Islet precursor cell (in vitro differentiated cells): ENCODE measurements at places on chromosomes 1 and 21.

- no peak for DNase-seq
Measured at GRCh38 chr1:169795687-169796086, 980 bp upstream of the METTL18 start.

DNA sequence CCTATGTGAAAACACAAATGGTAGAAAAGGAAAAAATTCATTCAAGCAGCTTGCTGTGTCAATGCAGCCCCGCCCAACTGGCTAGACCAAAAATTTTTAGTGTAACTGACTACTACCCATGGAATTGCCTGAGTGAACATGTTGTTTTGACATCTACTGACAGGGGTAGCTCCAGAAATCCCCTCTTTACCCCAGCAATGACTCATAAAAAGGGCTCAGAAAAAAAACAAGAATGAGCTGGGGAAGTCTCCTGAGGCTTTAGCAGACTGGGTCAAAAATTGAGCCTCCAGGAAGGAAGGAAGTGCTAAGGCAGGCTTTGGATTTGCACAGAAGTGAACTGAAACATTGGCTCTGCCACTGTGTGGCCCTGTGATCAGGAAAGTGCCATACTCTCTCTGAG, 24.4 kb upstream of the FGGY start:
- no peak for DNase-seq

DNA sequence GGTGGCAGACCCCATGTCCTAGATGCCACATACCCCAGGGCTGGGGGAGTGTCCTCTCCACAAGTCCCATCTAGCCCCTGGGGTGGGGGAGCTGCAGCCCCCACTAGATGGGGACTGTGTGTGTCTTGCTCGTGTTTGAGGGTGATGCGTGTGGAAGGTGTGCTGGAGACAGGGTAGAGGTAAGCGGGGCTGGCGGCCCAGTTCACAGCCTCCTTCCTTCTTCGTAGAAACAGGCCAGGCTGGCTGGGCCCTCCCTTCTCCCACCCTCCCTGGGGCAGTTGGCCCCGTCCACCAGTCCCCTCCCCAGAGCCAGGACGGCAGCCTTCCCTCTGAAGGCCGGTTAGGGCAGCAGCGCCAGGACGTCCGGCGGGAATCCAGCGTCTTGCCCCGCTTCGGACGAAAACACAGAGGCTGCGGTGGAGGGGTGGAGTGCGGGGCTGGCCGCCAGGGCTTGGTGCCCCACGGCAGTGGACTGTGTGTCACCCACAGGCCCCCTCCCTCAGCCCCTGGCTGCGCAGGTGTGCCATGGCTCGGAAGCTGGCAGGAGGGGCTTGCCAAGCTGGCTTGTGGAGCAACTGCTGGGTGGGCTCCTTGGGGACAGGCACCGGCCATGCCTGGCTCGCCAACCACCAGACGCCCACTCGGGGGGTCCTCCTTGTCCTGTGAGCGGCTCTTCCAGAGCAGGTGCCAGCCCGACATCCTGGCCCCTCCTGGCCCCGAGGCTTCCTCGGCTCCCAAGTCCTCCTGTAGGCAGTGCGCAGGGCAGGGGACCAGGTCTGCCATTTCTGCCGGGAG, 3.6 kb downstream of the PRDM16 start:
- no peak for DNase-seq

GRCh38 chr1:68969441-68969840, 472.6 kb upstream of the DEPDC1 start:
- DNase-seq: no peak

GRCh38 chr21:45366931-45367401, 38.0 kb upstream of the COL18A1 start:
- peak; percentile 93 for DNase-seq

GRCh38 chr1:151984313-151984956, 9.2 kb downstream of the S100A10 start:
- DNase-seq: no peak

DNA sequence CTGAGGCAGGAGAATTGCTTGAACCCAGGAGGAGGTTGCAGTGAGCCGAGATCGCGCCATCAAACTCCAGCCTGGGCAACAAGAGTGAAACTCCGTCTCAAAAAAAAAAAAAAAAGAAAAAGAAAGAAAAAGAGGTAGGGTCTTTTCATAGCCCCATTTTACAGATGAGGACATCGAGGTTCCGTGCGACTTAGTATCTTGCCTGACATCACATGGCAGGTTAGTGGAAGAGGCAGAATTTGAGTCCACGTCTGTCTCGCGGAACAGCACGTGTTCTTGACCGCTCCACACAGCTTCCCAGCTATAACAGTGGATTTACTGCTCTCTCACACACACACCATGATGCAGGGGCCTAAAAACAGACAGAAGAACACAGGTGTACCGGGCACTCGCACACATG, 1.1 kb downstream of the CTRC start:
- DNase-seq: no peak

DNA sequence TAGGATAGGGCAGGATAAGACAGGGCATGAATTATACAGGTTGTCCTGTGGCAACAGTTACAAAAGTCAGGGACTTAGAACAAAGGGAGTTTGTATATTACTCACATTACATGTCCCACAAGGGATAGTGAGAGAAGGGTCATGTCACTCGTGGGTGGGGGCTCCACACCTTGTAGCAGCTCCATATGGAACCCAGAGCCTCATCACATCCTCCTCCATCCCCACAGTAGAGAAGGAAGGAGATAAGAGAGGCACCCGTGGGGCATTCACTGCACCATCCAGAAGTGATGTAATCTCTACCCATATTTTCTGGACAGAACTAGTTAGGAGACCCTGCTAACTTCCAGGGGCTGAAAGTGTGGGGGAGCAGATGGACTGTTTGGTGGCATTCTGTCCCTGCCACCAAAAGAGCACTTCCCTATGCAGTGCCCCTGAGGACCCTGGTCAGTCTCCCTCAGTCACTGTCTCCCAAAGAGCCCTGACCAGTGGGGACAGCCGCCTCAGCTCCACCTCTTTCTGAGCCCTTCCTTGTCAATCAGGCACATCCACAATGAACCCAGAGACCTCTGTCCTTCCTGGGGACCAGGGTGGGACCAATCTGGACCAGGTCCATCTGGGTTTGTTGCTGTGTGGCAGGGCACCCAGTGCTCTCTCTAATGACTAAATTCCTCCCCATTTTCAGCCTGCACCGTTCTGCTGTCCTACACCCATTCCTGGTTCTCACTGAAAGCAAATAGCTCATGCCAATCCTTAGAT, 154.8 kb upstream of the ETV3 start:
- DNase-seq: no peak

GRCh38 chr21:39385299-39386145, 36.6 kb upstream of the HMGN1 start:
- DNase-seq: peak; percentile 55

- no peak for DNase-seq
Measured at GRCh38 chr21:42692688-42693087, 39.3 kb downstream of the PDE9A start.

DNA sequence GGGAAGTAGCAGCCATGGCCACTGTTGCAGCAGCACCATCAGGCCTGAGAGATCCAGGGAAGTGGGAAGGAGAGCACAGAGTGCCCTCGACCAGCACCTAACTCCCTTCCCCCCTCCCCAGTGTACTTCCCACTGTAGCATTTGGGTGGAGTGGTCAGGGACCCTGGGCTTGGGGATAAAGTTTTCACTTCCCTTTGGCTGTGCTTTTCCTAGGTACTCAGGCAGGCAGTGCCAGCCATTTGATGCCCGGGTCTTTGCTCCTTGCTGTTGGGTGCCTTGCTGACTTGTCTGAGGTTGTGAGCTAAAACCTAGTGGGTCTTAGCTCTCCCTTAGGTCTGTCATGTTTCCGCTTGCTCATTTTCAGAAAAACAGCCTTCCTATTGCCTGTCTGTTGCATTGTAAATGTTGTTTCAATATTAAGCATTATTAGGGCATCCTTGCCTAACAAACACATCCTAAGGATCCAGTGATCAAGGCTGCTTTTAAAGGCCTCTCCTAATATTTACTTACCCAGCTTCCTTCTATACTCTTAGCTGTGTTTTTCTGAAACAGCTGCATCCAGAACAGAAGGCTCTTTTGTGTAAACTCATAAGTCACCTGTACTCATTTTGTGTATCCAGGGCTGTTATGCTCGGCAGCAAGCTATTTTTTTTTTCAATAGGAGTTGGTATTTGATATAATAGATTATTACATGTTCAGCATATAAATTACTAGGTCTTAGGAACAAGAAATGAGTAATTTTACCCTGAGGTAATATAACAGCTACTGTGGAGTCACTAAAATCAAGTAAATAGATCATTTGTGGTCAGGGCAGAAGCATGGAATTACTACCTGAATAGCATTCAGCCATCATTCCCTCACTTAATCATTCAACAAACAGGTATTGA, 418.6 kb upstream of the PROX1 start:
- no peak for DNase-seq

DNA sequence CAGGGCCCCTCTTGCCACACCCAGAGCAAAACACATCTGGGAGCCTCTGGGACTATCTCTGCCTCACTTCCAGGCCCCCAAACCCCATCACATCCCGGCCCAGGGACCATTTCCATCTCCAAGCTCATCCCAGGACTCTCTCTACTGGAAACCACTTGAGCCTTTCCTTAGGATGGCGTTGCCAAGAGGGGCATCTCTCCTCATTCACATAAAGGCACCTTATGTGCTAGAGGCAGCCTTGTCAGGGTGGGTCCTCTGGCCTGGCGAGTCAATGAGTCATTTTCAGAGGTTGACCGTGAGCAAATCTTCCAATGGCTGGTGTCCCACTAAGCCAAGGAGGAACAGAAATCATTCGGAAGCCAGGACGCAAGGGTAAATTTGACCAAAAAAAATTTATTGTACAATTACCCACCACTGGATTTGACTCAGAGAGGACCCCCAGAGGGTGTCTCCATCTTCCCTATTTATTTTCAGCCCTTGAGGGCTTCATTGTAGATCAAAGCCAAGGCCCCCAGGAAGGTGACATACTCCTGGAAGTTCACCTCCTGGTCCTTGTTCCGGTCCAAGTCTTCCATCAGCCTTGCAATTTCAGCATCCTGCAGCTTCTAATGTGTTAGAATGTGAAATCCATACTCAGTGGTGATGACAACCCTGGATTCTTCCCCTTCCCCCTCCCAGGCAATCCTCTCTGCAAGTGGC, 1.4 kb downstream of the S100A6 start:
- peak; percentile 37 for DNase-seq

DNA sequence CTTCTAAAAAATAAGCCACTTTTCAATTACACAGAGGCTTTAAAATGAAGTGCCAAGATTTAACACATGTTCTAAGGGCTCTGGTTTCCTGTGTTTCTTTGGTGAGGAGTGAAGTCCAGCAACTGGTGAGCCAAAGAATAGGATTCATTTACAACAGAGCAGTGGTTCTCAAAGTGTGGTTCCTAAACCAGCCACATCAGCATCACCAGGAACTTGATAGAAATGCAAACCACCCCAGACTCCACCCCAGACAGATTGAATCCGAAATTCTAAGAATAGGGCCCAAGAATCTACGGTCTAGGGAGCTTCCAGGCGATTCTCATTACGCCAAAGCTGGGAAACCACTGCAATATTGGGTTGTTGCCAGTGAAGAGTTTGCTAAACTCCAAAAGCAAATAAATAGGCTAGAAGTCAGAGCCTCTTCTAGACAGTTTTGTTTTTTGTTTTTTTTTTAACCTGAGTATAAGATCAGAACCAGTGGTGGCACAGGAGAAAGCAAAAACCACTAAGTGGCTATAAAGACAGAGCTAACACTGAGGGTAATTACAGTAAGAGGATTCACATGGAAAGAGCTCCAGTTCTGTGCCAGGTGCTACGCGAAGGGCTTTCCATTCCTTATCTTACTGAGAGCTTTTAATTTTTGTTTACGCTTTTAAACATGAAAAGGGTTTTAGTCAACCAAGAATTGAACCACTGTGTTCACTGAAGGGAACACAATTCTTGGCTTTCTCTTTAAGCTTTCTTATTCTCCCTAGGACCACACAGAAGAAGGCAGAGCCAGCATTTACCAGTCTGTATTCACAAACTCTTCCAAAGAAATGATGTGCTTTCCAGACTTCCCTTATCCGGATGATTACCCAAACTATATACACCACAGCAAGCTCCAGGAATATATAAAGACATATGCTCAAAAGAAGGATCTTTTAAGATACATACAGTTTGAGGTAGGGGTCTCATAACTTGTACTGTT, 42.4 kb upstream of the FMO2 start:
- DNase-seq: no peak

DNA sequence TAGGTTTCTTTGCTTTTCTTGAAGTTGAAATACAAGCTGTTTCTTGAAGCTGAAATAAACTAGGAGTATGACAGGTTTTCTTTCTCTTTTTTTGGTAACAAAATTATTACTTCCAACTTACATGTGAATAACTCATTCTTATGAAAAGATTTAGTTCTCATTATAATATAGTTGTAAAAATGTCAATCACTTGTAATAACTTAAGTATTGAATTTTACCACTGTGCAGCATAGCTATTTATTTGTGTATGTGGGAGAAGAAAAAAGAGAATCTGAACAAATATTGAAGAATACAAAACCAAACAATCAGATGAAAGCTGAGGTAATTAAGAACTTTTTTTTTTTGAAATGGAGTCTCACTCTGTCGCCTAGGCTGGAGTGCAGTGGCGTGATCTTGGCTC, 11.1 kb downstream of the CLIC4 start:
- no peak for DNase-seq

DNA sequence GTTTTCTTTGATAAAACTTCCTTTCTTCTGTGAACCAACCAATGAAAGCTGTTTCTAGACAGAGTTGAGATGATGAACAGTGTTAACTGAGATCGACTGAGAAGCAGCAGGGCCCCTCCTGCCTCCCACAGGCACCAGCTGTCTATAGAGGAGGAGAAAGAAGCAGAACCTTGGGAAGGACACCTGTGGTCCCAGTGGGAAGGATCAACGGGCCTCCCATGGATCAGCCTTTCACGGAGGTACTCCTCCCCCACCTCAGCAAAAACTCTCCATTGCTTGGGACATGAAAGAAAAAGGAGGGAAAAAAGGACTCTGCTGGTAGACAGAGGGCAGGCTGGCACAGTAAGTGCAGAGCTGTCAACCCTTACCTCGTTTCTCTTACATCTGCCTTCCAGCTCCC, 40.5 kb downstream of the PLPPR5 start:
- no peak for DNase-seq

DNA sequence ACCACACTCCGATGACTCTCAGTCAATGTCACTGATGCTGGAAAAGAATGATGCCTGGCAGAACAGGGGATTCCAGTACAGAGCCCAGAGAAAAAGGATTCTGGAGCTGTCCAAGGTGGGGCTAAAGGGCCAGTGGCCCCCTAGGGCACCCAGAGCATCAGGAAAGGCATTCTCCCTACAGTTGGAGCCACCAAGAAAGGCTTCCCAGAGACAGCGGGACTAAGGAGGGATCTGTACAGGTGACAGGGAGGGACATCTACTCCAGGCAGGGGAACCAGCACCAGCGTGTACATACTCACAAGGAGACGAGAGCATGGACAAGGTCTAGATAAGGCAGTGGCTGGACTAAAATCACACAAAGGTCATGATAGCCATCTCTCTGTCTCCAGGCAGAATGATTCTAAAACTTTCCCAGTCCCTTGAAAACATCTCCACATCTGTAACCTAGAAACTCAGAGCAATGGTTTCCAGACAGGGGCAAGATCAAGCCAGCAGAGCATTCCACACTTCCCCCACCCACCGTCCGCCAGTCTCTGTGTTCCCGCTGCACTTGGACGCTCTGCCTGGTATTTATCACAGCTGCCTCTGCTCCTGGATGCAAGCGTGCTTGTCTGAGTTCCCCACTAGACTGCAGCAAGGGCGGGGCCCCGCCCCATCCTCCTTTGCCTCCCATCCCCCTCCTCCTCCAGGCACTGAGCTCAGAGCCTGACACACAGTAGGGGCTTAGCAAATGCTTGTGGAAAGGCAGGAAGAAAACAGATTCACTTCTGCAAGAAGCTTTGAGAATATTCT, 111.6 kb upstream of the ZC3H12A start:
- peak; percentile 80 for DNase-seq

- DNase-seq: no peak
Measured at GRCh38 chr21:41899426-41900202, 20.5 kb upstream of the PRDM15 start.
